Effector CD4-positive, alpha-beta T cell (primary cell): ENCODE measurements at places on chromosomes 7 and 10.

GRCh38 chr10:132710036-132710686 lies 75.8 kb downstream of the NKX6-2 start:
- no peak for DNase-seq

- DNase-seq = no peak
These were observed 40.3 kb downstream of the PITRM1 start for GRCh38 chr10:3132036-3133025.

DNA sequence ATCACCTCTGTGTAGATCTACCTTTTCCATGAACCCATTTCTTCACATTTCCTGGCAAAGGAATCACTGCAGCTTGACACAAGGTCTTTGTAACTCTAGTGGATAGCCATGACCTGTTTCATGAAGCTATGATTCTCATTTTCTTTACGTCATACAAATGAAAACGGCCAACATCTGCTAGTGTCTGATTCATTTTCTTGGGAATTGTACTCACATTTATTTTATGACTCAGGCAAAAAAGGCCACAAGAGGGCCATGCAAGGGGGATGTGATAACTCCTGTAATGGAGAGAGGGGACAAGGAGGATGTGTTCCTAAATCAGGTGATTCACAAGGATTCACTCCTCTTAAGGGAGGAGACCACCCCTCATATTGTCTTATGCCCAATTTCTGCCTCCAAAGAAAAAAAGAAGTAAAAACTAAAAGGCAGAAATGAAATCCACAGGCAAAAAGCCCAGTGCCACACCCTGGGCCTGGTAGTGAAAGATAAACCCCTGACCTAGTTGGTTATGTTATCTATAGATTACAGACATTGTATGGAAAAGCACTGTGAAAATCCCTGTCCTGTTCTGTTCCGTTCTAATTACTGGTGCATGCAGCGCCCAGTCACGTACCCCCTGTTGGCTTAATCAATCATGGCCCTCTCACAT lies 249.9 kb downstream of the IPMK start:
- no peak for DNase-seq

DNA sequence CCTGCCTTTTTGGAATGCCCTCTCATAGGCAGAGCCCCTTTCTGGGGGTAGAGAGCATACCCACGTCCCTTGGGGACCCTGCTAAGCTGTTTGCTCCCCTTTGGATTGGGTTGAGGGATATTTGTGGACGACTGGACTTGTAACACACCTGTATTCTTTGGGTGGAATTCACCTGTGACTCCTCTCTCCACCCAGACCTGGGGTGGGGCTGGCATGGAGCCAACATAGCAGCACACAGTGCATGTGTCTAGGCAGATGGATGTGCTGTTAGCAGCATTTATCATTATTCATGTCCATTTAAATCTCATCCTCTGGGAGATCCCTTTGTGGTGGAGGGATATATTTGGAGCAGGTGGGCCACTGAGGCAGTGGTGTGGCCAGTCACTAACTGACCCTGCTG lies 51.0 kb downstream of the CDH23 start:
- no peak for DNase-seq

DNA sequence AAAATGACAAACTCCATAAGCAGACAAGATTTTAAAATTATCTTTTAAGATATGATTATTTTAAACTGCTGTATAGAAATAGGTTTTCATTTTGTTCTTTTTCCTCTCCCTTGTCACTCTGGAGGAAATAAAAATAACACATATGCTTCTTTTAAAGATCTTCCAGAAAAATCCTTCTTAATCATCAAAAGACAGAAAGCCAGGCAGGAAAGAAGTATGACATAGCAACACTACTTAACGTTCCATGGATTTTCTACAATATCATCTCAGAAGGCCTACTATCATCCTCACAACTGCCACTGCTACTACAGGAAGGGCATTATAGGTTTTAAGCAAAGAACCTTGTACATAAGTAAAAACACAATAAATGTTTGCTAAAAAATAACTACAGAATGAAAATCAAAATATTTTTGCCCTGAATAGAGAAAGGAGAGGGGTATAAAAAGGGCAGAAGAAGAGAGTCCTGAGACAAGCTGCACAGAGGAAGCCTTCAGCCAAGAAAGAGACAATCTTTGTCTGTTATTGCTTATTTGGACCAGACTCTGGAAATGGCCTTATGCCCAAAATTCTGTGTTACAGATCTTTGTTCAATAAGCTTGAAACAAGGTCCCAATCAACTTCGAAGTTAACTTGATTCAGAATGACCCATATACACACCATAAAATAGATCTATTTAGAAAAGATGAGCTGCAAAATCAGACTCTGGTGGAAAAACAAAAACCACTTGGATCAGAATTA lies 67.8 kb downstream of the ABI1 start:
- no peak for DNase-seq

DNA sequence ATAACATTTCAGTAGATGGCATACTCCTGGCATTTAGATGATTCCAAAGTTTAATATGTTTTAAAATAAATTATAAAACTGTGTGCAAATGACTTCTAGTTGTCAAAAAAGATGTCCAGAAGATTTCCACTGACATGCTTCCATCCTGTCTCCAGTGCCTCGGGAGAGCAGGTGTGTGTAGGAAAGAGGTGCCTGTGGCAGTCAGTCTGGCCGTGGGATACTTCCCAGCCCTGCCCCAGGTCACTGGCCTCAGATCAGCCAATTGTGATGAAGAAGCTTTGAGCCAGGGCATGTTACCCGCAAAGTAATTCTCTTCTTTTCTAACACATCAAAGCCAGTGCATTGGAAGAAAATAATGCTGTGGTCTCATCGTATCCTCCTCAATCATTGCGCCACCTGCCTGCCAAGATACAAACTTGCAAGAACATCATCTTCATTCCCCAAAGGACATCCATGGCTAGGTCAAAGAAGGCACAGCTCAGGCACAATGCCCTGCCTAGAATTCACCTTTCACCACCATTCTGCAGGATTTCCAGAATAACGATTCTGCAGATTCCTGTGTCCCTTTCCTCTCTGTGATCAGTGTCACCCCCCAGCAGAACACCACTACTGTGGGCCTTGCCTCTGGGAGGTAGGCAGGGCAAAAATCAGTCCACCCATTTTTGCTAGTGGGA lies 6.3 kb upstream of the KCNMA1 start:
- no peak for DNase-seq

DNA sequence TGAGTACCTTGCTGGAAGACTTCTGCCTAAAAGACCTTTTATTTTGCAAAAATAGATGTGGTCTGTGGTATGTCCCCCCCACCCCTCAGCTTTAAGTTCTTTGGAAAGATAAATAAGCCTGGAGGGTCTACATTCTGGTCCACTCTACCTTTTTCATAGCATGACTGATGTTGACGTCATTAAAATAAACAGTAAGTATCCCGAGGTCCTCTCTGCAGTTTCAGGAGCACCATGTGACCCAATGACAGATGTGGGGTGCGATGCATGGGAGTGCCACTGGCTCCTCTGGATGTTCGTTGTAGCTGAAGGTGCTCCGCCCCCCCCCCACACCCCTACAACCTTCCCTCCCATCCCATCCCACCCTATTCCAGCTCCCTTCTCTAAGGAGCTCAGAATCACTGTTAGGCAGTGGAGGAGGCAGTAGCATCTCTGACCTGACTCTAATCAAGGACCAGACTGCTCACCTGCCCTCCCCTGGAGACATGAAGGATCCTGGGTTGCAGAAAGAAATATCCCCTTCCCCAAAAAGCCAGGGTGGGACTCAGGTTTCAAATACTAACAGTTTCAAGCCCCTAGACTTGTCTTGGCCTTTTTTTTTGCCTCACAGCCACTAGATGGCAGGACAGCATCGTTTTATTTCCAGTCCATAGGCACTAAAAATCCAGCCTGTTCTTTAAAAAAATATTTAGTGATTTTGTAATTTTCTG lies 25.1 kb downstream of the CASP7 start:
- no peak for DNase-seq

- no peak for DNase-seq
These were observed 128.6 kb downstream of the WDR37 start for GRCh38 chr10:1184541-1185430.

GRCh38 chr10:35462491-35462934 lies 126.2 kb downstream of the CCNY start:
- DNase-seq = no peak

GRCh38 chr7:155811560-155811894 lies 736 bp downstream of the SHH start:
- DNase-seq = no peak

- DNase-seq = no peak
These were observed 8.4 kb downstream of the ETV1 start for GRCh38 chr7:13981070-13981469.

GRCh38 chr10:132542086-132542775 lies 4.6 kb downstream of the INPP5A start:
- DNase-seq = no peak

DNA sequence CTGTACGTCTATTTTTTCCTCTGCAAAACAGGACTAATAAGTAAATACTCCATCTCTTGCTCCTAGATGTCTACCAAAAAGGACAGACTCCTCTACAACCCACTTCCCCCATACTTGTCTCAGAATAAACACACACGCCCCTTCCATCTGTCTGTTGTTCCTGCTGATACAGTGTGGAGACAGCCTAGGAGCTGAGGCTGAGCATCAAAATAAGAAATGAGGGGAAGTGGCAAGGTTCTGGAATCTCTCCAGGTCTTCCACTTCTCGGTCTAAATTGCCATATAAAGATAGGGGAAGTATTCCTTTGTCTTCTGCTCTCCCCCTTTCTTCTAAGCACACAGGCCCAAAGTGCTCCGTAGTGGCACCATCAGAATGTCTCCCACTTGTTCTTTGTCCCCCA lies 30.8 kb upstream of the VSIR start:
- DNase-seq = no peak

- no peak for DNase-seq
These were observed 13.1 kb downstream of the PLCE1 start for GRCh38 chr10:94006591-94007550.

- DNase-seq = no peak
These were observed 220.5 kb downstream of the DNAJB6 start for GRCh38 chr7:157557263-157557662.

GRCh38 chr7:40356871-40357709 lies 222.3 kb downstream of the SUGCT start:
- DNase-seq = no peak

DNA sequence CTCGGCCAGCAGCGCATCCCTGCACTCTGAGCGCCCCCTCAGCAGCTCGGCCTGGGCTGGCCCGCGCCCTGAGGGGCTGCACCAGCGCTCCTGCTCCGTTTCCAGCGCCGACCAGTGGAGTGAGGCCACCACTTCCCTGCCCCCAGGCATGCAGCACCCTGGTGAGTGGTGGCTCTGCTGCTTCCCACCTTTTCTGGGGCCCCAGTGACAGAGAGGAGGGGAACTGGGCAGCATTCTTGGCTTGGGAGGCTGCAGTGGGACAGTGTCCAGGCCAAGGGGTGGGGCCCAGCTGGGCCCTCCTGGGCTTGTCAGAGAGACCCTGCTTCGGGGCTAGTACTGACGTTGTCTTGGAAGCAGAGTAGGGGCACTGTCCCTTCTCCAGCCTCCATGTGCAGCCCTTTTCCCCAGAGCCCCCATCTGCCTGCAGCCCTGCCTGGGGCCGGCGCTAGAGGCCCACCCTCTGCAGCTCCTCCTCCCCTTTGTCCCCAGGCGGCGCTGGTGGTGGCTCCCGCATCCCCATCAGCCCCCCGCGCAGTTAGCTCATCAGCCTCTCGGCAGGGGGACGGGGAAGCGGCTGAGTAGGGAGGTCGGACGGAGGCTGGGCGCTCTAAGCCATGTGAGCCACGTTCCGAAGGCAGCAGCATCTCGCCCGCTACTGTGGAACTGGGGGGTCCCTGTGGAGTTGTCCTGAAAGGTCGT lies 29.2 kb downstream of the GBX1 start:
- no peak for DNase-seq

DNA sequence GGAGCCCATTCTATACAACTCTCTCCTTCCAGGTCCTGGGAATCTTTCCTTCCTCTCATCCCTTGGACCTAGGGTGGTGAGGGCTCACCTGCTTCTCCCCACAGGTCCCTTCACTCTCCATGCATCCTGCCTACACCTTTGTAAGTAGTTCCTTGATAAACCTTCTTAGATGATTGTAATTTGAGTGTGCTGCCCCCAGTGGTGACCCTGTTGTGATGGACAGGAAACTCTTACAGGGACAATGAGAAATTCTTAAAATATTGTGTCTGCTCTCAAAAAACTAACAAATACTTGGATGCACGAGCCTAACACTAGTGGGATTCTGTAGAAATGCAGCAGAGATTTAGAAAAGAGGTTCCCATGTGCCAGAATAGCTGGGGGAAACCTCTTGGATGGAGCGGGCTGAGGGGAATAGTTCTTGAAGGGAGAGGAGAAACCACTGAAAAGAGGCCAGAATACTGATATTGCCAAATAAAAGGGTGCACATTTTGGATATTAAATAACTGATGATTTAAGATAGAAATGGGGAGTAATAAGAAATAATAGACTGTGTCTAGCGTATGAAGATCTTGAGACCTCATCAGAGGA lies 6.7 kb upstream of the PAXIP1 start:
- peak; percentile 11 for DNase-seq

DNA sequence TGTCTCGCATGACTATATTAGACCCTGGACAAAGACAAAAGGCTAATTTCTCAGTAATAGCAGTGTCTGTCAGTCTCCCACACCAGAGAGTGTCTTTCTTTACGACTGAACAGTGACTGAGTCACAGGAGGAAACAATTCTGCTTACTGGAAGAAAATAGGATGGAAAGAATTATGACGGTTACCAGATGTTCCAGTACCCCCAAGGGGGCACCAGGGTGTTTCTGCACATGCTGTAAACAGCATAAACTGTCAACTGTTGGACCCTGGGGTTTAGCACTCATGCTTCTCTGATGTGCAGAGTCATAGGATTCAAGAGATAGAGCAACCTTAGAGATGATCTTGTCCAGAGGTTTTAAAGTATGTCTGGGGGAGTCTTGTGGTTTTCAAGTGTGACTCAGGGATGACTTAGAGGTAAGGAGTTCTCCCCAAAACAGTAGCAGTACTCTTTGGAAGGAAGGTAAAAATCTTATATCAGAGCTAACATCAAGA lies 291.7 kb downstream of the THSD7A start:
- no peak for DNase-seq

DNA sequence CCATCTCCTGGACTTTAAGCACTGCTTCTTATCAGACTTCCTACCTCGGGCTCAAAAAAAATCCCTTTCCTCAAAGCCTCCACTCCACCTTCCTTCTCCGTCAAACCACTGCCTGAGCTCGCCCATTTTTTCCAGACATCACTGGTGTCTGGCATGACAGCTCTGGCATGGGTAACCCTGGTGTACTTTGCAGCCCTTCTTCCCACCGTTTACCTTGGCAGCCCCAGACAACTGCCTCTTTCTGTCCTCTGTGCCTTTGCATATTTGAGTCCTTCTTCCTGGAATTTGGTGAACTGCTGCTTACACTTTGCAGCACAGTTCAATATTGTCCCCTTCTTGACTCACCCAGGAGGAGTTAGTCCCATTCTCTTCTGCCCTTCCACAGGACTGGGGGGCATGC lies 144.6 kb upstream of the TBX20 start:
- no peak for DNase-seq

- DNase-seq = no peak
These were observed 9.8 kb downstream of the RBP4 start for GRCh38 chr10:93591065-93591808.
